Aorta (tissue), 5 donors: ENCODE measurements at places on chromosomes 16 and 17. TPM values are rescaled to one million over a fixed set of nuclear protein-coding genes. Genes with fewer than 3 reads are reported as not detected.
A peak's percentile ranks its signal among the peaks of the same experiment; 100 is the strongest.

The IGF2BP1 gene
- polyA plus RNA-seq = not detected

The KCNJ16 gene
- not detected for polyA plus RNA-seq

GRCh38 chr17:70080541-70081347, 5.7 kb downstream of the KCNJ16 start:
- no peak overlapping the region for H3K27ac ChIP-seq
- no peaks in the 10 kb centered on the region for H3K36me3 ChIP-seq
- no peaks in the 10 kb centered on the region for H3K27me3 ChIP-seq

DNA sequence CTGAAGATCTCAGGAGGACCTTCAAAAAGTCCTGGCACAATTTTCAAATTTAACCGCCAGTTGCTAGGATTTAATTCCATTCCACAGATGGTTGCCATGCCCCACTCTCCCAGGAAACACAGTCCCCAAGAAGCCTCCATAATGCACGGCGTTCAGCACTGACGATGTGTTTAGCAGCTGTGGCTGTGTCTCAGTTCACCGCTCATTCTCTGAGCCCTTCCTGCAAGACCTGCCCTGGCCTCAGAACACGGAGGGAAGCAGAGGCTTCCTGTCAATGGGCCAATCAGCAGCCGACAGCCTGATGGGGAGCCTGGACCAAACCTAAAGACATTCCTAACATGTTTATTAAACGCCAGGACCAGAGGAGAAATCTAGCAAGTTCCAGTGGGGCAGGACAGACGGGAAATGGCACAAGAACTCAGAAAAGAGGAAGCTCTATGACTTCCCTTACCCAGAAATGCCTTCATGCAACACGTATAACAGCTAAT, 4.9 kb downstream of the MYLK3 start:
- H3K27me3 ChIP-seq = no peaks in the 10 kb centered on the region
- H3K4me3 ChIP-seq = no peak overlapping the region
- peak overlapping the region; percentile 29 for H3K27ac ChIP-seq
- DNase-seq = peak; percentile 61
- no peaks in the 10 kb centered on the region for H3K4me1 ChIP-seq
- H3K36me3 ChIP-seq = no peaks in the 10 kb centered on the region

- peak overlapping the region; percentile 53 for H3K4me3 ChIP-seq
- no peak overlapping the region for H3K27ac ChIP-seq
- no peaks in the 10 kb centered on the region for H3K4me1 ChIP-seq
- no peaks in the 10 kb centered on the region for H3K27me3 ChIP-seq
- no peaks in the 10 kb centered on the region for H3K36me3 ChIP-seq
- DNase-seq = no peak
These were observed 787 bp downstream of the ZFPM1 start for GRCh38 chr16:88453611-88454522.

The MED13 gene
- 14.8 TPM for polyA plus RNA-seq

The SLC22A31 gene
- polyA plus RNA-seq = 2.9 TPM

GRCh38 chr17:16584273-16584995, 15.4 kb upstream of the ZNF287 start:
- H3K36me3 ChIP-seq = no peaks in the 10 kb centered on the region
- H3K27me3 ChIP-seq = no peaks in the 10 kb centered on the region
- no peak overlapping the region for H3K27ac ChIP-seq
- H3K4me1 ChIP-seq = no peaks in the 10 kb centered on the region

- H3K36me3 ChIP-seq = no peaks in the 10 kb centered on the region
- H3K27me3 ChIP-seq = no peaks in the 10 kb centered on the region
- no peaks in the 10 kb centered on the region for H3K4me1 ChIP-seq
- H3K4me3 ChIP-seq = no peak overlapping the region
These were observed 29.7 kb upstream of the WSCD1 start for GRCh38 chr17:6040504-6040903.
